GM12865 (cell line): ENCODE measurements at places on chromosomes 2 and 18.

DNA sequence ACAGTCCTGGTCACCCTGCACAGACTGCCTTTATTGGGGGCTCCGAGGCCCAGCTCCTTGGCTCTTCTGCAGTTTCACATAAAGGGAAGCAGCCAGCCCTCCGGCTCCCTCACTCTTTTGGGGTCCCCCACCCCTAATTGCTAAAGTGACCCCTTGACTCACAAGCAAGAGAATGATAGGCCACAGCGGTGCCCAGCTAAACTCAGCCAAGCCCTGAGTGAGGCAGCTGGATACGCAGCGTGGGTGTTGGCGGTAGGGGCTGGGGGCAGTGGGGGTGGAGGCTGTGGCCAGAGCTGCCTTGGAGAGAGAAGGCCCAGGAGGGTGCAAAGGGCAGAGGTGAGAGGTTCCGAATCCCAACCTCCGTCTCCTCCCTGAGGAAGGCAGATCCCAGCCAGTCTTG lies 25.5 kb upstream of the ALPP start:
- no peak for DNase-seq

DNA sequence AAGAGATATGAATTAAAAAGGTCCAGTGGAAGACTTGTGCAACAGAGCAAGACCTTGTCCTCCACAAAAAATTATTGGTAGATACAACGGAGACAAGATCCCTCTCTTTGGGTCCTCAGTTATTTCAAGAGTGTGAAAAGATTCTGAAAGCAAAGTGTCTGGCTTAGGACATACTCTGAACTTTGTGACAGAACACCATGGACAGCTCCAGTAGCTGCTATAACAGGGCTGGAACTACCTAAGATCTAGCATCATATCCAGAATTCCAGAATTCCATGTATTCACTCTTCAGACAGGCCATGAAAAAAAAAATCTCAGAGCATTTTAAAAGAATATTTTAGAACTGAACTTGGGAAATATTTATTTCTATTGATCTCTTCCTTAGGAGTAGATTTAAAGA lies 74.8 kb upstream of the ZBTB14 start:
- DNase-seq: no peak

DNA sequence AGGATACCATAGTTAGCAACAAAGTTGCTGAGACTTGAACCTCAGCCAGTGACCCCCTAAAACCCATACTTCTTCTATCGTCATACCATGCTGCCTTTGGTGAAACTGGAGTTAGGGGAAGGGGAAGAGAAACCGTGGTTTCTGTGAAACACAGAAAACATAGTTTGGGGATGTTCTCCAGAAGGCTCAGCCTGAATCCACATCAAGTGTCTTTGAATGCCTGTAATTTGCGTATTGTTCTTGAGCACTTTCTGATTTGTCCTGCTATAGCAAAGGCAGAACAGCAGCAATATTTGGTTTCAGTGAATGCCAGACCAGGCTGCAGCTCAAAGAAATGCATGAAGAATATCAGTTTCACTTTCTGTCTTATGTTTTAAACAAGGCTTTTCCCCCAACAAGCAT lies 258.7 kb downstream of the TTC32 start:
- DNase-seq: peak; percentile 44

- peak; percentile 82 for DNase-seq
These were observed 8.6 kb upstream of the PLEKHM3 start for GRCh38 chr2:208033701-208034502.

GRCh38 chr2:240440704-240441320 lies 5.3 kb downstream of the GPC1 start:
- no peak for DNase-seq

DNA sequence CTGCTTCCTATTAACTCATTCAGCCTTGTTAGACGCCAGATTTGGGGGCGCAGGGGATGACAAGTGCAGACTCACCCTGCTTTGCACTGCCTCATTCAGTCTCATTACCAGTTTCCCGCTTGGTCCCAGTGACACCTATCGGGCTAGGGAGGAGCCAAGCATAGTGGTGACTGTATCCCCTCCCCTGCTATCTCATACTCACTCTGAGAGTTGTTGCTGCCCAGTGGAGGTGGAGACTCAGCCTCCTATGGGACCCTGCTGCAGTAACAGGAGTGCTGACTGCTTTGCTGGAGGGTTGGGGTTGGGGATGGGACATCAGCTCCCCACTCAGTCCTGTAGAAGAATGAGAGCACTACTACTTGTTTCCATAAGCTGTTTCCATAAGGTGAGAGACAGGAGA lies 21.3 kb upstream of the PIK3C3 start:
- no peak for DNase-seq

GRCh38 chr2:156589381-156590079 lies 153.4 kb downstream of the GPD2 start:
- DNase-seq: peak; percentile 69

- DNase-seq: no peak
These were observed 264.7 kb downstream of the METTL4 start for GRCh38 chr18:2306606-2307005.

GRCh38 chr18:69205925-69206324 lies 194.8 kb upstream of the DOK6 start:
- DNase-seq: no peak

GRCh38 chr2:128754246-128754724 lies 435.6 kb upstream of the HS6ST1 start:
- DNase-seq: peak; percentile 91

GRCh38 chr2:45823723-45824206 lies 172.3 kb downstream of the PRKCE start:
- DNase-seq: no peak

DNA sequence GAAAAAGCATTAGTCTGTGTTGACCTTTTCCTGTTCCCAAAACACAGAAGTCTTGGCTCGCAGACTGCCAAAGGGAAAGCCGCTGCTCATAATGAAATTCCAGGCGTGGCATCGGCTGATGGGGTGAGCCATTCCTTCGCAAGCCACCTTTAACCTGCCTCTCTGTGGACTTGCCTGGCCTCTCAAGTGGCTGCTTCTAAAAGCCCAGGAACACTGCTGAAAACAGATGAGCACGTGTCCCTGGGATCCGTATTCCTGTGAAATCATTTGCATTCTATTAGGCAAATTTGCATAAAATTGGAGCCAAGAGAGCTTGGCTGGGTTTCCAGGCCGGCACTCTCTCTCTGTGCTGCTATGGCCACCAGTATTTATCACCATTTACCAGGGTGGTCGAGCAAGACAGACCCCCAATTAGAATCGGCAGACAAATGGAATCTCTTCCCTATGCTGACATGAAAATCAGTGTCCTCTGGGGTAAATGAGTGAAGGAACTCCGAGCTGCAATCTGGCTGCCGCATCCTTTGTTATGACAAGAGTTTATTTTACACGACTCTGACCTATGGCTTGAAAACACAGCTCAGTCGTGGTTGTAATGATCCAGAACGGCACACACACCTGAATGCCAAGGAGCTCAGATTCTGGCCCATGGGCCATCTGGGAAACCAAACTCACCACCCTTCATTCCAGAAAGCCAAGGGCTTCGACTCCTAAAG lies 21.7 kb downstream of the BCL2 start:
- no peak for DNase-seq

DNA sequence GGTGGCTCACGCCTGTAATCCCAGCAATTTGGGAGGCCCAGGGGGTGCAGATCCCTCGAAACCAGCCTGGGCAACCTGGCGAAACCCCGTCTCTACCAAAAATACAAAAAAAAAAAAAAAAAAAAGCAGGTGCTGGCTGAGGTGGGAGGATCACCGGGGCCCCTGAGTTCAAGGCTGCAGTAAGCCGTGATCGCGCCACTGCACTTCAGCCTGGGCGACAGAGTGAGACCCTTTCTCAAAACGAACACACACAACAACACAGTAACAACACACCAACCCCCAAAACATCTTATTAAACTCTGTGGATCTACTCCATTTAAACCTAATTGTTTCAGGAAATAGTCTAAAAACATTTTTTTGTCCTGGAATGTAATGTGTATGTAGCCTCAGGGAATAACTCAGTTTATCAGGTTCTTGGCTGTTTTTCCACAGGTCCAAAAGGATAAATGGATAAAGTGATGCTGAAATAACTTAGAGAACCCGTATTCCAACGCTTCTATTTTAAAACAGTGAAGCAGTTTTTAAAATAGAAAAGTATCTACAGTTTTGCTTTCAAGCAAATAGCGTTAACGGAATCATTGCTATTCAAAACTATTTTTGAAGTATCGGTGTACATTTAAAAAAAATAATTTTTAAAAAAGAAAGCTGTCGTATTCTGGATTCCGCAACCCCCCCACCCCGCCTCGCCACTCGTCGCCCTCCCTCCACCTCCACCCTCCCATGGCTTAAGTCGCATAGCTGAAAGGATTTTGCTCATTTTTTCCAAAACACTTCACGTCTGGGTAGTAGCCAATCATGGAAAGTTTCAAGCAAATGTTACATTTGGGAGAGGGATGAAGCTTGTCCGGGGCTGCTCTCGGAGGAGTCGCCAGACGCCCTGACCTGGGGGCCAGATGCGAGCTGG lies 895 bp upstream of the GLS start:
- no peak for DNase-seq

DNA sequence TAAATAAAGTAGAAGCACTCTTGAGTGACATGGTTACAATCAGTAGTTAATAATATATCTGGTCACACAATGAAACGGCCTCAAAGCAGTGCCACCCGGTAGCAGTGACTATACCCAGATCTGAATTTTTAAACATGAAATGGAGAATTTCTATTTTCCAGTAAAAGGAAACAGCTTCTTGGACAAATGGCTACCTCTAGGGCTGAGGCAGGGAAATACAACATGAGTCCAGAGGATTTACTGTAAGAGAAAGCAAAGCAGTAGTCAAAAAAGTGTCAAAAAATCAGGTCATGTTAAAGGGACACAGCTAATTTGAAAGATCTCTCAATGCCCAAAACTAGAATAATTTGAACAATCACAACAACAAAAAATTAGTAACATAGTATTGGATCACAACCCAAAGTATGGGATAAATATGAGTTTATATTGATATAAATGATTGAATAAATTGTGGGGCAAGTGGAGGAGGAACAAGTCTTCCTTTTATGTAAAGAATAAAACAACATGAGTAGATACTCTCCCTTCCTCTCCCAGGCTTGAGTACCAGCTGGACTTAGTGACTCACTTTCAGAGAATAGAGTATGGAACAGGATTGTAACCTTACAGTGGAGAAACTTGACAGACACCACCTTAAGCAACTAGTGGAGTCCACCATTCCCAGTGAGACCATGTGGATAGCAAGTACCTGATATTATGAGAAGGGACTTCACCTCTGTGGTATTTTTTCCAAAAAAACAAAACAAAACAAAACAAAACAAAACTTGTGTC lies 180.8 kb downstream of the MBD2 start:
- DNase-seq: no peak

GRCh38 chr2:173891315-173892037 lies 73.7 kb downstream of the SP3 start:
- DNase-seq: no peak

GRCh38 chr2:176844461-176844860 lies 368.1 kb upstream of the HNRNPA3 start:
- DNase-seq: no peak

- no peak for DNase-seq
These were observed 77.1 kb upstream of the B3GNT7 start for GRCh38 chr2:231318436-231318835.

GRCh38 chr2:226683944-226684562 lies 115.6 kb downstream of the IRS1 start:
- DNase-seq: no peak

GRCh38 chr2:170265321-170265720 lies 87.4 kb downstream of the MYO3B start:
- no peak for DNase-seq

GRCh38 chr2:145812165-145812554 lies 1292.2 kb upstream of the ZEB2 start:
- DNase-seq: no peak

DNA sequence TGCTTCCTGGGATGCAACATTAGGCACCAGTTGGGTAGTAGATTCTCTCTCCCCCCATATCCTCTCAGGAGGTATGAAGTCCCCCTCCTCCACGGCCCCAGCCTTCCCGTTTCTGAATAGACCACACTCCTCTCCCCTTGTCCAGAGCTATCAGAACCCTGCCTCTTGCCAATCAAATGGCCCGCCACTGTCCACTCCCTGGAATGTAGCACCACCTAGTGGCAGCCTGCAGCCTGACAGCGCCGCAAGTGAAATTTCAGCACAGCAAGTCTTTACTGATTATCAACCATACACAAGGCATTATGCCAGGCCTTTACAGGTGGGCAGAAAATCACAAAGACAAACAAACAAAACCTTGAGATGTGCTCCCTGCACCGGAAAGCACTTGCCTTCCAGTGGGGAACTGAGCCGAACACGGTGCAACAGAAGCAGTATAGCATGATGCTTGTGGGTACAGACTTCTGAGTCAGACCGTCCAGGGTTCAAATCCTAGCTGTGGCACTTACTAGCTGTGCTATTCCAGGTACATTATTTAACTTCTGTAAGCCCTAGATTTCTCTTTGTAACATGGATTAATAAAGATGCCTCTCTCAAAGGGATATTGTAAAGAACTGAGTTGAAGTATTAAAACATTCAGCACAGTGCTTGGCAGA lies 174.0 kb downstream of the SMAD2 start:
- DNase-seq: peak; percentile 65

DNA sequence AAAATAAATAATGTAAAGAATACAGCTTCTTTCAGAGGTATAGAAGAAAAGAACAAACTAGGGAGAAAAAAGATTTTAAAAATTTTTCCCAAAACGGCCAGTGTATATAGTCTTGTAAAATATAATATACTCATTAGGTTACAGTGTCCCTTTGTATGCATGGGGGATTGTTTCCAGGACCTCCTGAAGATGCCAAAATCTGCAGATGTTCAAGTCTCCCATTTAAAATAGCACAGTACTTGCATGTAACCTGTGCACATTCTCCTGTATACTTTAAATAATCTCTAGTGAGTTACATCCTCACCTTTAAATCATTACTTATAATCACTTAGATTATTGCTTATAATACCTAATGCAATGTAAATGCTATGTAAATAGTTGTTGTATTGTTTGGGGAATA lies 80.6 kb upstream of the LRRTM4 start:
- DNase-seq: no peak

GRCh38 chr2:10890706-10891270 lies 20.9 kb upstream of the KCNF1 start:
- DNase-seq: no peak

GRCh38 chr2:214801068-214801467 lies 8.4 kb downstream of the BARD1 start:
- no peak for DNase-seq

GRCh38 chr2:42040643-42041278 lies 7.1 kb upstream of the PKDCC start:
- DNase-seq: no peak

DNA sequence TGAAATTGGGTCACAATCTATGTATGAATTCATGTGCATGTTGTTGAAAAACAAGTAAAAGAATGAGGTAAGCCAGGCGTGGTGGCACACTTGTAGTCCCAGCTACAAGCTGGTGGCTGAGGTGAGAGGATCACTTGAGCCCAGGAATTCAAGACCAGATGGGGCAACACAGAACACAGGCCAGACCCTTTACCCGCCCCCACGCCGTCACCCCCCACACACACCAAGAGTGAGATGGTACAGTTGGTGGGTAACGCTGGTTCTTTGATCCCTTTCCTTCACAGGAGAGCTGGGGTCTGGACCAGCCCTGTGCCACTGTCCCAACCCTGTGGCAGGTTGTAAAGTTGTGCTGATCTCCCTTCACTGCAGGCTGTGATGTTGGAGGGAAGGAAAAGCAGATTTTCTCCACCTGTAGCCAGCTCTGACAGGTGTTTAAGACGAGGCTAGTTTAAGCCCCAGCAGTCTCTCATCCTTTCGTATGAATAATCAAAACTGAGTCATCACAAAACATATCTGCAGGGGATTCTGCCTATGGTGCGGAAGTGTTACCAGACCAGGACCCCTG lies 13.6 kb downstream of the B3GNT2 start:
- DNase-seq: no peak

GRCh38 chr18:5979971-5980457 lies 84.7 kb upstream of the TMEM200C start:
- DNase-seq: peak; percentile 85

GRCh38 chr2:44616667-44617155 lies 255.0 kb downstream of the CAMKMT start:
- DNase-seq: peak; percentile 68
